Hypothalamus (tissue), 51 donors: ENCODE measurements at places on chromosomes 4 and X.

DNA sequence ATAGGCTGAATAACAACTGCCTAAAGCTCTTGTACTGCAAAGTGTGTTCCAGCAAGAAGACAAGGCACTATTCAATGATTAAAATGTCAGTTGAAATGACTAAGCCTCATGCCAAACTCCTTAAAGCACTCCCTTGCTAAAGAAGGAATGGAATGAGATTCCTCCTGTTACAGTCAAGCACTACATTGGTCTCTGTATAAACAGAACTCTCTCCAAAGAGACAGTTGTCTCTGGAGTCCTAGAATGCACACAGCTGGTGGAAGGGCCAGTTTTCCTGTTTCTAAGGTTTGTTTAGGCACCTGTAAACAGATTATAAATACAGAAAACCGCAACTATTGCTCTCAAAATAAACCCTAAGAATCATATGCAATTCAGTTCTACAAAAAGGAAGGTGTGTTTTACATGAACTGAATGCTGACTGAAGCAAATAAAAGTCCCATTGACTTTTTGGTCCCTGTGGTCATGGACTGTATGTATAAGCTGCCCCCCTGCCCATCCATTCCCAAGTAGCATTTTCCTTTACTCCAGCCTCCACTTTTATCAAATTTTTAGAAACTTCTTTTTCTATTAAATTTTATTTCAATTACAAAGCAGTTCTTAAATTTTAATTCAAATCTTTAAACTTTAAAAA lies 47.0 kb downstream of the FAT1 start:
- DNase-seq: no peak

GRCh38 chr4:184395451-184395917 lies 78.9 kb downstream of the IRF2 start:
- DNase-seq: no peak

DNA sequence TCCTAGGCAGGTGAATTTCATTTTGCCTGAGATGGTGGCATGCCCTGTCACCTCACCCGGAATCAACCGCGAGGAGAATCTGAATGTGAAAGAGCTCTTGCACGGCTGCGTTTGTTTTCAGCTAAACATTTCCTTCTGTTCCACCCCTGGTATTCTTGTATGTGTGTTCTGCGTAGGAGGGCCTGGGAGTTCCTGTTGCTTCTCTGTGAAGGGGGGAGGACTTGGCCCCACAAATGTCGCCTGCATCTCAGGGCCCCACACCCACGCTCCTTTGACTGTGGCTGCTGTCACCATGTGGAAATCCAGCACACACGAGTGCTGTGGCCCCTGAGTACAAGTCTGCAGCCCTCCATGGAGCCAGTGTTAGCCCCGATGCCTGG lies 45.8 kb upstream of the CLCN4 start:
- no peak for DNase-seq

DNA sequence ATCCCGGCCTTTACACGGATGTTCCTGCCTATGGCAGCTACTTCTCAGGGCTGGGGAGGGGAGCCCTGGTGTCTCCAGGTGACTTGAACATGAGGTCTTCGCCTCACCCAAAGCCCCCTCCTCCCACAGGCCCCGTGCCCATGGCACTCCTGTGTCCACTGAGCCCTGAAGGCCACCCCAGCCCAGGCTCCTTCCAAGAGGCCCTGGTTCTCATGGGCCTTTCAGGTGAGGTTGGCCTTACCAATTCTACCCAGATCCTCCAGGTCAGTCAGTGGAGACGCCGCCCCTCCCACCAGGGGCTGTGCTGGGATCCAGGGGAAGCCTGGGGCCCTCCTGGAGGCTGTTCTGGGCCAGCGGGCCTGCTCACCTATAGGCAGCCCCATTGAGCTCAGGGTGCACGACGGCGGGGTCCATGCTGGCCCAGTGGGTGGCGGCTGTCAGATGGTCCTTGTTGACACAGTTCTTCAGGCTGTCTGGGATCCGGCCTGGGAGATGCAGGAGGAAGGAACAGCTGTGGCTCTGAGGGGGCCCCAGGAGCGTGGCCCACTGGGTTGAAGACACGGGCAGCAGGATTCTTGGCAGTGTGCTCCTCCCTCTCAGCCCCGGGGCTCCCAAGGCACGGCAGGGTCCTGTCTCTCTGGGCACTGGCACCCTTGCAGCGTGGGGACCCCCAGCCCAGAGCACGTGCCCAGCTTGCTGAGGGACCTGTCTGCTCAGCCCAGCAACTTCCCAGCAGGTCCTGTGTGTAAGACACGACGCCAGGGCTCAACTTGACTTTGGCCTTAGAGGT lies 36.2 kb downstream of the CTBP1 start:
- DNase-seq: no peak

- no peak for DNase-seq
Measured at GRCh38 chr4:107391630-107392028, 328.4 kb downstream of the PAPSS1 start.

GRCh38 chr4:113673450-113673849 lies 88.1 kb downstream of the CAMK2D start:
- DNase-seq: no peak
